ENCODE measurements at places on chromosomes 7 and 10.

DNA sequence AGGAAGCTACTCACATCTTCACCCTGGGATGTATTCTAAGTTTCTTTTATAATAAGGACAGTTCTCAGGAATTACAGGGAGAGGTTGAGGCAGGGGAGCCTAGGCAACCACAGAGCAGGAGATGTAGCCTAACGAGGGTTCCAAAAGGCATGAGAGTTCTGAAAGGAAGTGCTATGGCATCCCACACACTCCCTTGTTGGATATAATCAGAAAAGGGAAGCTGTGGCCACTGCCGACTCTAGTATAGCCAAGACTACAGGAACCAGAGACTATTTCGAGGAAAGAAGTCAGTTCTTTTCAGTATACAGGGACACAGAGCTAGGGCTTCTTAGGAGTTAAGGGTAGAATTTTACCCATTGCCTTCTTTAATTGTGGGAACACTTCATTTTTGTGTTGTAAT, 11.0 kb downstream of the PRR15 start:
- no peak for DNase-seq

GRCh38 chr10:72223743-72224101, 7.6 kb upstream of the ASCC1 start:
- no peak for DNase-seq

GRCh38 chr10:108894402-108895301, 1028.7 kb downstream of the XPNPEP1 start:
- DNase-seq: no peak

- DNase-seq: peak; percentile 34
Observed at GRCh38 chr7:29854257-29854938, 48.1 kb downstream of the WIPF3 start.

DNA sequence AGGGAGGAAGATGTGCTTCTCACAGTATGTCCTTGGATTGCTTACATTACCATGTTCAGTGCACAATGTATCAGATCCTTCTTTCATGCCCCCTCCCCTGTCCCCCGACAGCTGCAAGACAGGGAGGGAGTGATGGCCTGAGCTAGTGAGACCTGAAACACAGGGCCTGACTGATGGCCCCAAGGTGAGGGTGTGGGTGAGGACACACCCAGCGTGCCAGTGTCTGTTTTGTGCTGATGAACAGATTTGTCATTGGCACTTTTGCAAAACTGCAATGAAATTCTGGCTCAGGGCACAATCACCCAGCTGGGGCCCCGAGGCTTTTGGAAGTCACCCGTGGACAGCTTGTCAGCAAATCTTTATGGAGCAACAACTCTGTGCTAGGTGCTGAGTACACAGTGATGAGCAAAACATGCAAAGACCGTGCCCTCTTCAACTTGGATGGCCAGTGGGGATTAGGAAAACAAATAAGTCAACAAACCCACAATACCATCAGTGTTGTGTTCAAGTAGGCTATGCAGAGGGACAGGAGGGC, 59.4 kb upstream of the EMX2 start:
- DNase-seq: peak; percentile 50

DNA sequence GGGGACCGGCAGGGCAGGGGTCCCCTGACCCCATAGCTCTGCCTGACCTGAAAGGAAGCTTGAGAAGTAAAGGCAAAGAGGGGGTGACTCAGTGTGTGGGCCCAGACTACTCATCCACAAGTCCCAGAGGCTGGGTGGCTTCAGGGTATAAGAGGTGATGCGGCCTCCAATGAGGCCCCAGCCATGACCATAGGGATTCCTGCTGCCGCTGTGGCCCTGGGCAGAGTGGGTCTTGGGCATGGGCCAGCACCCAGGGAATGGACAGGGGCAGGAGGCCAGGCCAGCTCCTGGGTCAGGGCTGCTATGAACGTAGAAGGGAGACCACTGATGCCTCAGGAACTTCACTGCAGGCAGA, 64.4 kb upstream of the EBF3 start:
- DNase-seq: no peak
